ENCODE measurements at places on chromosomes 11 and 22.

- DNase-seq = no peak
Measured at GRCh38 chr11:110891411-110891810, 179.2 kb upstream of the ARHGAP20 start.

GRCh38 chr11:71929491-71929890 is 645 bp downstream of the RNF121 start:
- DNase-seq = no peak

- DNase-seq = no peak
Measured at GRCh38 chr11:19819148-19819547, 106.5 kb downstream of the NAV2 start.

- DNase-seq = no peak
Measured at GRCh38 chr11:119023741-119024140, 5.2 kb downstream of the TRAPPC4 start.

GRCh38 chr22:21760640-21761039 is 25.0 kb upstream of the YPEL1 start:
- DNase-seq = no peak

- DNase-seq = no peak
Measured at GRCh38 chr22:10961043-10961860, 4566.7 kb upstream of the OR11H1 start.

DNA sequence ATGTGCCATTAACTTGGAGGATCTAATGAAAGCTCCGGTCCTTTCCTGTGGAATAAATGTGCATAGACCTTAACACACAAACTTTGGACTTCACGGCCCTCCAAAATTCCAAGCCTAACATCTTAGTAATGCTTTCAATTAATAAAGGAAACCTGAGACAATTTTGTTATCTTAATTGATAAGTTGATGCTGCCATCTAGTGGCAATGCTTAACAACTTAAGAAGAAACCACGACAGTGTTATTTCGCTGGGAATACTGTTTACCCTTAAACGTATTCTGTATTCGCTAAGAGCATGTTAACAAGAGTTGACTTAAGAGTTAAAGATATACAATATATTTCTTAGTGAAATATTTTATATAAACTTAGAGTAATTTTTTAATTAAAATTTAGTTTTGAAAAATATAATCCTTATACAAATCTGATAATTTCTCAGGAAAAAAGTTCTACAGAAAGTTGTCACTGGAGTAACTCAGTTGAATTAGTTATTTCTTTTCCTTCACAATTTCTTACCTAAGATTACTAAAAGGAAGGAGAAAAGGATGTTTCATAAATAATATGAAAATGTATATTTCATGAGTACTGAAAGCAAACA is 35.0 kb upstream of the OR9G4 start:
- DNase-seq = no peak

DNA sequence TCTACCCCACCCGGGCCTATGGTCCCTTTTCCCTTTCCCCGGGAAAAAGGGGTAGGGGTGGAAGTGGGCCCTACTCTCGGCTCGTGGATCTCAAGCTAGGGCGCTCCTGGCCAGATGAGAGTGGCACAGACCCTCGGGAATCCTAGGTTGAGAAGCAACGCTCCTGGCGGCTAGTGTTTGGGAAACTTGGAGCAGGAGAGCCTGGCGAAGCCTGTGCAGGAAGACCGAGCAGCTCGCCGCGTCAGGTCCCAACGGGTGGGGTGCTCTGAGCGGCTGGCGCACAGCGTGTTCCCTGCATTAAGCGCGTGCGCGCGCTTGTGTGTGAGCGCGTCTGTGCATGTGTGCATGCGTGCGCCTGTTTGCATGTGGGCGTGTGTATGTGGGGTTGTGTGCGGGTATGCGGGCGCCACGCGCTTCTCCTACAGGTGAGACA is 7.1 kb upstream of the FLI1 start:
- no peak for DNase-seq

DNA sequence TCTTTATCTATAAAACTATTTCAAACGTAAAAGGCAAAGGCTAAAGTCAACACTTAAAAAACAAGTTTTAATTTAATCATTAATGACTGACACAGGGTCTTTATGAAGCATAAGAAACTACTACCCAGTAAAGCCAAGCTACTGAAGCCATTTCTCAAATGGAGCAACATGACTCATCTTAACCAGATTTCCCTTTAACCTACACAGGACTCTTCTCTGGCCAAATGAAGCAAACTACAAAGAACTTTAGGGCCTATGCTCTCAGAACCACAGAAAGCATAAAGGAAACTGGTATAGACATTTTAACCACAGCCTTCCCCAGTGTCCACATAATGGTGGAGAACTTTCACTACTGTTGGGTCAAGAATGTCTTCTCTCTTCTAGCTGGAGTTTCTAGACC is 34.7 kb downstream of the ALG9 start:
- no peak for DNase-seq

DNA sequence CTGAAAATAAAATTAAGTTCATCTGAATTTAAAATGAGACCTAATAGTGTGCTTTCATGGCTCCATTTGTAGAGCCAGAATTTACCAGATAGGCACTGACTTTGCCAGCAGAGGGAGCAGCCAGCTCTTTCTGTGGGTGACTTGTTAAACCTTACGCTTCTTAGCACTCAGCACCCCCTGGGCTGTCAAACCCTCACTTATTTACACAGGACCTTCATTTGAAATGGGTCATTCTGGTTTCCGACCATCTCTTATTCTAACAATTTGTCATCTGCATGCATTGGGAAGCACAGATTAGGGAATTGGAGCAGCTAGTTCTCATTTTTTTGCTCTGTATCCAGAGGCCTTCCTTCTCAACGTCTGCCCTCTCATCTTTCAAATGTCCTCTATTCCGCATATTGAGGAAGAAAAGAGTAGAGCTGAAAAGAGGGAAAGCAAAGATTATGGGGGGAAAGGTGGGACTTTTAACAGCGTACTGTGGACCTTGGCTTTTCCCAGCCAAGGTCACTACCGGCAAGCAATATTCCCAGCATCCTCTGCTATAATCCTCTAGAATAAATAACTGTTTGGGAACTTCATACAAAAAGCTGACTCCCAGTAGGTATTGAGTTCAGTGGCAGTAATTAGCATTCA is 3.1 kb downstream of the ASRGL1 start:
- no peak for DNase-seq

- DNase-seq = no peak
Measured at GRCh38 chr11:122069707-122070360, 46.2 kb downstream of the BLID start.

DNA sequence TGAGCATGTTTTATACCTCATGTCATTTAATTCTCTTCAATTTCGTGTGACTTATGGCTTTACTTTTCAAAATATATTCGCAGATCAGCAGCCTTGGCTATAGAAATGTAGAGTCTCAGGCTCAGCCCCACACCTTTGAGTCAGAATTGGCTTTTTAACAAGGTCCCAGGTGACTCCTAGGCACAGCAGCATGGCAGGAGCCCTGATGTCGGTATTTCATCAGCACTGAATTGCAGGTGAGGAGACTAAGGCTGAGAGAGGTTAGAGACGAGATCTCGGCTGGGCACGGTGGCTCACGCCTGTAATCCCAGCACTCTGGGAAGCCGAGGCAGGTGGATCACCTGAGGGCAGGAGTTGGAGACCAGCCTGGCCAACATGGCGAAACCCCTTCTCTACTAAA is 196.9 kb upstream of the SEZ6L start:
- no peak for DNase-seq

DNA sequence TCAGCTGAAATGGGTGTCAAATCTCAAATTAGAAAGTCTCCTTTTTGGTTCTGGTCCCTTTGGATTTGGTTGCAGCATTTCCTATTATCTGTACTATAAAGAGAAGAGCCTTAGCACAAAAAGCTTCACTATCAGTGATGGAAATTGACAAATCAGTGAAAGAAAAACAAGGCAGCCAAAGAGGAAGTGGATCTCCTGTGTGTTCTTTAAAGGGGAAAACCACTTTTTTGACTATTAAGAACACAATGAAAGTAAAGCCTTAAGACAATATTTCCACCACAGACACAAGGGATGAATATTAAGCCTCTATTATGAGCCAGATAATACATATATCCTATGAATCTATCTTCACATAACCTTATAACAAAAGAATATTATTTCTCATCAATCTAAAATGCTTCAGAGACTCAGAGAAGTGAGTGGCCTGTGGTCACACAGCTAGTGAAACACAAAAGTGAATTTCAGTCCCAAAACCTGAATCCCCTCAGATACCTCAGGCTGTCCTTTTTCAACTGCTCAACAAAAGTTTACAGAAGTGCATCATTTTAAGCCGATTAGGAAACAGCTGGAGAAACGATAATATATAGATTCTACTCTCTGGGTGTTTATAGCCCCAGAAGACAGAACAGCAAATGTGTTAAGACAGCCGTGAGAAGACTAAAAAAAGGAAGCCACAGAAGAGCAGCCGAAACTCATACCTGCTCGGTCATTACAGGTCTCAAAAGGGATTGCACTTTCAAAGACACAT is 24.4 kb upstream of the FSHB start:
- no peak for DNase-seq

DNA sequence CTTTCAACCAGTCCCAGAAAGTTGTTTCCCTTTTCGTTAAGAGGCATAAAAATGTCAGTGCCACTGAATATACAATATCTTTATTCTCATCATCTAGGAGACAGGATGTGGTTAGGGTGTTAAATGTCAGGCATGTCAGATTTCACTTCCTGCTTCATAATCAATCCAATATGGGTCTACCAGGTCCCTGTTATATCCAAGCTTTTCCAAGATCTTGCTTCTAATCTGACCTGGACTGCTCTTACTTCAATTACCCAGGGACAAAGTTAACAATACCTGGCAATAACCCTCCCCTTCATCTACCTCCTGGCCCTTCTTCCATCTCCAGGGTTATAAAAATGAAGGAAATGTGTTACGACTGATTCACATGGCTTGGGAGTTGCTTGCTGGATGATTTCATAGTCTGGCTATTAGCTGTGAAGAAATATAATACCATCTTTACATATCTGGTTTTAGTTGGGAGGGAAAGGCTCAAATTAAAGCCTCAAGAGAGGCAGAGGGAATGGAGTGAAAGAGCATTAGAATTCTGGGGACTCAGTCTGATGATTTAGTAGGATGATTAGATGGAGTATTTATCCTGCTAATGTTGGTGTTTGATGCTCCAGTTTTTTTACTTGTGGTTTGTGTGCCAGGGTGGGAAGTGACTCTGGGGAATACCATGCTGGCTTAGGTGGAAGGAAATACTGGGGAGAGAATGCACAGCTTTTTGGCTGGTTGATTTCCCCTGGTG is 534.3 kb downstream of the ETS1 start:
- no peak for DNase-seq

DNA sequence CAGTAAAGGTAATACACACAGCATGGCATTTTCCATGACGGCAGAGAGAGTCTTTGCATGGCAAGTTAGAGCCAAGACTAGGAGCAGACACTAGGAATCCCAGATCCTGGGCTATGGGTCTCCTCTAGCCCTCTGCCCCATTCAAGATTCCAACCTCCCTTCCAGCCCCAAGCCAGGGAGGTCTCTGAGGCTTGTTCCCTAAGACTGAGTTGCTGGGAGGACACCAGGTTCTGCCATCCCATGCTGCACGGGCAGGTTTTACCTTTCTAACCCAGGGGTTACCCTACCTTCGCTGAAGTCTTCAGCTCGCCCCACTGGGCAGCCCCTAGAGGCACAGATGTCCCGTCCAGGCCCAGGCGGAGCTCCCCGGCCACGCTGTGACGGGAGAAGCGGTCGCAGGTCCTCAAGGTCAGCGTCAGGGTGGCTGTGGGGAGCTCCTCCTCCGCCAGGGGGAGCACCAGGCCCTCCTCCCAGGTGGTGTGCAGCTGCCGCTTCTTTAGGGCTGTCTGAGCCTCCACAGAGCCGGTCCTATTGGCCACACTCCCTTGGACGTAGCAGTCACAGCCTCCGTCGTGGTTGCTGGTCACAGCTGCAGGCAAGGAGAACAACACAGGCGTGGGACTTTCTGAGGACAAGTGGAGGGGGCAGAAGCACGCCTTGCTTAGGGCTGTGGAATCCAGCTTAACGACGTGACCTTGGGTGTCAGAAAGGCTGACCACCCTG is 33.8 kb downstream of the SYT13 start:
- no peak for DNase-seq

DNA sequence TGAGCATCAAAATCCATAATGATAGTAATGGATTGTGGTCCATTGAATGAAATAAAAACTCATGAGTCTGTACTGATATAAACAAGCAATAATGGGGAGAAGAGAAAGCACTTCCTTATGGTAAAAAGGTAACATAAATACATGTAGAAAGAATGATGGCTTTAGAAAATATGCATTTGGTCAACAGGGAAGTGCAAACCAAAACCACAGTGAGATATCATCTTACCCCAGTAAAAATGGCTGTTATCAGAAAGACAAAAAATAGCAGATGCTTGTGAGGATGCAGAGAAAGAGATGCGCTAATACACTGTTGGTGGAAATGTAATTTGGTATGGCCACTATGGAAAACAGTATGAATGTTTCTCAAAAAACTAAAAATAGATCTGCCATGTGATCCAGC is 6.9 kb upstream of the MMP20 start:
- DNase-seq = no peak

GRCh38 chr11:127117231-127117739 is 116.7 kb upstream of the KIRREL3 start:
- DNase-seq = no peak

DNA sequence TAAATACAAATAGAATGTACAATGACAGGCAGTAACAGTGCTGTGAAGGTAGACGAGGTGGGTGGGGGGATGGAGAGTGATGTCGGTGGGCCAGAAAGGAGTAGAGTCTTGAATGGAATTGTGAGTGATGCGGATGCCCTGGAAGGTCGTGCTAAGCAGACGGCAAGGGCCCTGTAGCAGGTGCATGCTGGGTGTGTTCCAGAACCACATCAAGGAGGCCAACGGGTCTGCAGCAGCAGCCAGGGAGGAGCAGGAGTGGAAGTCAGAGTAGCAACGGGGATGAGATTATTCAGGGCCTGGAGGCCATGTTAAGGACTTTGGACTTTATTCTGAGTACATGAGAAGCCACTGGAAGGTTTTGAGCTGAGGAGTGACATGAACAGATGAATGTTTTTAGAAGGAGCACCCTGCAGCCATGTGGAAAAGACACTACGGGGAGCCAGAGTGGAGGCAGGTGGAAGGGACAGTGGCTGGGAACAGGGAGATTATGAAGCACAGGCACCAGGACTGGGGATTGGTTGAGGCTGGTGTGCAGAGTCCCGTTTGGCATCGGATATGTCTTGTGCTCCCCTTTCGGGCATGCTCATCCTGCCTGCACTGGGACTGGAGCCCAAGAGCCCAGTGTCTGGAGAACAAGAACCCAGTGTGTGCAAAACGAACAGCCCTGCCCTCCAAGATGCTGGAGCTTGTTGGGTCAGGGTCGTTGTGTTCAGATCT is 74.1 kb downstream of the COMMD9 start:
- DNase-seq = no peak

DNA sequence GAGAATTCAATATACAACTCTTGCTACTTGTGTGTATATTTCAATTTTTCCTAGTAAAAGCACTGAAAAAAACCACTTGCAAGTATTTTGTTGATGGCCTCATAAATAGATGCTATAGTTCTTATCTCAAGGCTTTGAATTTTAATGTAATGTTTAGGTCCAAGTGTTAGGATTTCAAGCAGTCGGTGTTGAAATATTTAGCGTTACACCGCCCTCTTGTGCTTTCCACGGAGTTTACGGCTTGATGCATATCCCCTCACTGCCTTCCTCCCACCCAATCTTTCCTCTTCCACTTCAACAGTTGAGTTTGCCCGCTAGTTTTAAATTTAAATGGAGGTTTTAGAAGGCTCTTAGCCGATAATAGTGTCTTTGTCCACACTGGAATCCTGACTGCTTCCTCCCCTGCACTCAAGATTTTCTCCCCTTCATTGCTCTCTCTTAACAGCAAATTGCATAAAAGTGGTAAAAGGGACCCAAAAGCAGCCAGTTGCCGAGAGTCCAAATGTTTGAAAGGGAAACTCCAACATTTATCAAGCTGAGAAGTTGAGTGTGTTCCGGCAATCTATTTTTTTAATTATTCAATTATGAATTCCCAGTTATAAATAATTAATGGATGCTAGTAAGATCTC is 25.9 kb upstream of the HTATIP2 start:
- no peak for DNase-seq
